Activated naive CD4-positive, alpha-beta T cell treated with anti-CD3 and anti-CD28 coated beads, Interleukin-2, amount 50 U/mL, for 16 hours (primary cell): ENCODE measurements at places on chromosomes 11 and 22.

DNA sequence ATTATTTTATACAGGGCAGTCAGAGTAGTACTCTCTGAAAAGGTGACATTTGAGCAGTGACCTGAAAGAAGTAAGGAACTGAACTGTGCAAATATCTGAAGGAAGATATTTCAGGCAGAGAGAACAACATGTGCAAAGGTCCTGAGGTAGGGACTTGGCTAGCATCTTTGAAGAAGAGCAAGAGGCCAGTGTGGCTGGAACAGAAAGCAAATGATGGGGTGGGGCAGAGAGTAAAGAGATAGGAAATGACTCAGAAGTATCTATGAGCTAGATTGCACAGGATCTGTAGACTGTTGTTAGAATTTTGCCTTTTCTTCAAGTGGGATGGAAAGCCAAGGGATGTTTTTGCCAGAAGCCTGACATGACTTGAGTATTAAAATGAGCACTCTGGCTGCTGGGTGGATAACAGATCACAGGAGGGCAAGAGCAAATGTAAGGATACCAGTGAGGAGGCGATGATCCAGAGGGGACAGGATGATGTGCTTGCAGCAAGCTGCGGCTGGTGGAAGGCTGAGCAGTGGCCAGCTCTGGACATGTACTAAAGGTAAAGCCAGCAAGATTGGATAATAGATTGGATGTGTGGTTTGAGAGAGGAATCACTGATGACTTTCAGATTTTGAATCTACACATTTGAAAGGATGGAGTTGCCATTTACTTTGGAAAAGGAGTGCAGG, 33.2 kb upstream of the TTC12 start:
- no peak for DNase-seq

- no peak for DNase-seq
Measured at GRCh38 chr11:34510673-34511072, 2.9 kb downstream of the ELF5 start.

DNA sequence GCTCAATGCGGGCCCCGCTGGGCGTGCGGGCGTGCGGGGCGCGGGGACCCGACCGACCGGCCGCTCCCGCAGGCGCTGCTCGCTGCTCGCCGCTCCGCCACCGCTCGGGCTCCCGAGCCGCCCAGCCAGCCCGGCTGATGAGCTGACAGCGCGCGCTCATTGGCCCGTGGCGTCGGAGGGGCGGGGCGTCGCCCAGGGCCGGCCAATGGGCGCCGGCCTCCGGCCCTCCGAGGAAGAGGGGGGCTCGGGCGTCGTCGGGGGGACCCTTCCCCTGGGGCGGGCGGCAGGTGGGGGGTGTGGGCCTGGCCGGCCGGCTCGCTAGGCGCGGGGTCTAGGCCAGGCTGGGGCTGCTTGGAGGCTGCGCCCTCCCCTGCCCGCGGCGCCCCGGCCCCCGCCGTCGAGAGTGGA, at the start of gene SCUBE1:
SCUBE1 (minus strand) TSS at position 111 of the 408 bp plus-strand sequence. CDS start 111 bp downstream, outside the sequence.
- DNase-seq, result peak; percentile 60

- no peak for DNase-seq
Measured at GRCh38 chr11:59559886-59560285, 48.5 kb downstream of the OR4D9 start.

DNA sequence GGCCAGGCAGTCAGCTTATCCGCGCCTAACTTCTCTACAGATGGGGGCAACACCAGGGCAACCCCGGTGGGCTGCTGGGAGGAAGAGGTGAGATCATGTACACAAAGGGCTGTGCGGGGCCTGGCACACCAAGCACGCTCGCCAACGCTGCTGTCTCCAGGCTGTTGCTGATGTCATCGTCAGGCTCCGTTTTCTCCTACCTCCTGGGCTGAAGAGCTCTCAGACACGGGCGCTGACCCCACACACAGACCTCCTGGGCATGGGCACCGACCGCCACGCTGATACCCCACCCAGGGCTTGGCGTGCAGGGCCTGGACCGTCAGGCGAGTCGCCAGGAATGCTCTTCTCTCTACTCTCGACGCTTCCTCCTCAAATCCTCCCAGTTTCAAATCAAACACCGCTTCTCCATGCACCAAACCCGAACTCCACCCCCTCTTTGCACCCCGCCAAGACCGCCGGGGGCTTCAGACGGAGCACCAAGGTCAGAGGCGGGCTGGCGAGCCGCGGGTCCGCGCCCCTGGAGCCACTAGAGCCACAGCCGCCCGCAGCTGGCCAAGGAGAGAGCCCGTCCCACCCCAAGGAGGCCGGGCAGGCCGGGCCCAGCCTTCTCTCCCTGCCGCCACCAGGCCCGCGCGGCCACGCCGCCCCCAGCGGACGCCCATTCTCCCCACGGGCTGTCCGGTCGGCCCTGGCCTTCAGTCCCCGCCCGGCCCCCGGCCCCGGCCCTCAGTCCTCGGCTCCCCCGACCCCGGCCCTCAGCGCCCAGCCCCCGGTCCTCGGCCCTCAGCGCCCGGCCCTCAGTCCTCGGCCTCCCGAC, 772 bp downstream of the SBF1 start:
- peak; percentile 50 for DNase-seq

DNA sequence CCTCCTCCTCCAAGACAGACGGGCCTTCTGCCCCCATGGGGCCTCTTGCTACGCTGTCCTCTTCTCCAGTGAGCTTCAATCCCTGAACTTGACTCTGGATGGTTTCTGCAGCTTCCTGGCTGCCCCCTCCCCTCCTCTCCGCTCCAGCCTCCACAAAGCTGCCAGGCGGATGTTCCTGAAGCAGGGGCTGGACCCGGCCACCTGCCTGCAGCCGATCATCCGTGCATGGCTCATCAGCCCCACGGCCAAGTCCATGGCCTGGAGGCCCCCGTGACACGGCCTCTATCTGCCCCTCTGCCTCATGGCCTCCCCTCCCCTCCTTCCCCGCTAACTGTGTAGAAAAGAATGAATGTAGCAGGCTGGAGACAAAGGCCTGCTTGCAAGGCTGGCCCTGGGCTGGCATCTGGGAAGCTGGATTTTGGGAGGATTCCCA, 6.8 kb upstream of the SUN2 start:
- no peak for DNase-seq

GRCh38 chr22:34769361-34769760, 296.6 kb upstream of the ISX start:
- no peak for DNase-seq

GRCh38 chr11:46633291-46634217, 16.2 kb downstream of the ATG13 start:
- DNase-seq, result no peak

- no peak for DNase-seq
Measured at GRCh38 chr11:23257088-23257487, 396.8 kb upstream of the CCDC179 start.

GRCh38 chr11:66950112-66950535, 8.1 kb downstream of the PC start:
- DNase-seq, result no peak

GRCh38 chr22:45976254-45977002, 534 bp downstream of the WNT7B start:
- DNase-seq, result no peak

- peak; percentile 87 for DNase-seq
Measured at GRCh38 chr22:41444360-41445128, 2.1 kb downstream of the TOB2 start.

DNA sequence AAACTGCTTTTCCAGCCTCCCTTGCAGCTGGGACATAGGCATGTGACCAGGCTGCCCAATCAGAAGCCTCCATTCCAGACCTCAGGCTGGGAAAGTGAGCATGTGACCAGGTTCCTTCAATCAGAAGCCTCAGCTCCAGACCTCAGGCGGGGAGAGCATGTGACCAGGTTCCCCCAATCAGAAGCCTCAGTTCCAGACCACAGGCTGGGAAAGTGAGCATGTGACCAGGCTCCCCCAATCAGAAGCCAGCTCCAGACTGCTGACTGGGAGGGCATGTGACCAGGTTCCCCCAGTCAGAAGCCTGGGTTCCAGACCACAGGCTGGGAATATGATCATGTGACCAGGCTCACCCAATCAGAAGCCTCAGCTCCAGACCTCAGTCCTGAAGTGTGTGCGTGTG, 11.7 kb upstream of the IL2RB start:
- DNase-seq, result no peak

DNA sequence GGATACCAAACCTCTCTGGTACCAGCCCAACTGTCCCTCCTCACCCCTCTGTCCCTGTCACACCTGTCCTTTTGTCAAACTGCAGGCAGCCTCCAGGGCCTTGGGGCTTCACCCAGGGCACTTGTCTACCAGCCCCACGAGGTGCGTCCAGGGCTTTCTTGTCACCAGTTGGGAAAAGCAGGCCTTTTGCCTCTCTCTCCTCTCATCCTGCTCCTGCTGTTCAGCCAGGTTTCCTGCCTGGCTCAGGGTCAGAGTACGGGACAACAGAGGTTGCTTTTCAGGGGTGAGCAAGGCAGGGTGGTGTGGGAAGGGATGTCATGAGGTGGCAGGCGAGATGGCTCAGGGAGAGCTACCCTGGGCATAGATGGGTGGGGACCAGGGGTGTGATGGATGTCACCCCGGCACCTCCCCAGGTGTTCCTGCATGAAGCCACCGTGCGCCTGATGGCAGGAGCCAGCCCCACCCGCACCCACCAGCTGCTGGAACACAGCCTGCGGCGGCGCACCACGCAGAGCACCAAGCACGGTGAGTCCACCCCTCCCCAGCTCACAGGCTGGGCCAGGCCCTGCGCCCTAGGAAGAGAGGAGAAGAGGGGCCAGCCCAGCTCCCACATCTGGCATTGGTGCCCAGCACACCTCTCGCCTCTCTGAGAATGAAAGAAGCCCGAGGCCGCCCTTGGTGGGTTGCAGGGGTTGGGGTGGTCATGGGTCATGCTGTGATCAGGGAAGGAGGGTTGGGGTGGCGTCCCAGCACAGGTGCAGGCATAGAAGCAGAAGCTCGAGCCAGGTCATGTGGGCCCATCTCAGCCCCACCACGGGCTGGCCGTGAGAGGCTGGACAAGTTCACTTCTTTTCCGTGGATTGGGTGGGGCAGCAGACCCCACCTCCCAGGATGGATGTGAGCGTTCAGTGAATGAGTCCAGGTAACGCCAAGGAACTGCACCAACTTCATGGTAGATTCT, 10.1 kb downstream of the SHISA8 start:
- no peak for DNase-seq

- DNase-seq, result no peak
Measured at GRCh38 chr11:109730669-109731068, 308.7 kb downstream of the C11orf87 start.

GRCh38 chr22:32024796-32025195, 18.3 kb upstream of the SLC5A1 start:
- no peak for DNase-seq

GRCh38 chr22:19679522-19680101, 34.7 kb upstream of the SEPTIN5 start:
- peak; percentile 48 for DNase-seq

DNA sequence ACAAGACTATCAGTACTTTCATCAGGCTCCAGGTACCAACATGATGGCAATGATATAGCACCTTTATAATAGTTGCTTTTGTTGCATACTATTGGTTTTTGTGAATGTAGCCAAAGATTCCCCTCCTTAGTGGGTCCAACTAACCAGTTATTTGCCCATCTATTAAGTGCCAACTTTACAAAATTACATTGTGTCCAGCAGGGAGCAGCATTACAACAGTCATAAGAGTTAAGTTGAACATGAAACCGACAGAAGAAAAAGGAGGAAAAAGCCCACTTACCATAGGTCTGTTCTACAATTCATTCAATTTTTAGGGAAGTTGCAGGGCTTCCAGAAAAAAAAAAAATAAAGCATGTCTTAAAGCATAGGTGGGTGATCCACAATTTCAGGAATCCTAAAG, 21.6 kb downstream of the IMMP1L start:
- DNase-seq, result no peak

DNA sequence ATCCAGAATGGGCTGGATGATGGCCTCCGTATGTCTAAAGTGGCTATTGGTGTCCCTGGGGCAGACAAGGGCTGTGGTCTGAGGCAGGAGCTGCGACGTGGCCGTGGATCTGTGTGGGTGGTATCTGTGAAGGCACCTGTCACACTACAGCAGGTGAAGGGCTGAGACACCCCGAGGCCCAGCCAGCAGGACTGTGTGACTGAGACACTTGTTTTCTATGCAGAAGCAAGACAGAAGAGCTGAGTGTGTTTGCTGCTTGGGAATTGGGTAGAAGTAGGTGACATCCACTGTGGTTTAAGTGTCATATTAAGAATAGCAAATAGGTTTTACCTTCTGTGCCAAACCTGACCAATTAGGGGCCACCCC, 35.0 kb downstream of the AMPD3 start:
- DNase-seq, result no peak

GRCh38 chr11:95692526-95693260, 96.9 kb downstream of the FAM76B start:
- no peak for DNase-seq

DNA sequence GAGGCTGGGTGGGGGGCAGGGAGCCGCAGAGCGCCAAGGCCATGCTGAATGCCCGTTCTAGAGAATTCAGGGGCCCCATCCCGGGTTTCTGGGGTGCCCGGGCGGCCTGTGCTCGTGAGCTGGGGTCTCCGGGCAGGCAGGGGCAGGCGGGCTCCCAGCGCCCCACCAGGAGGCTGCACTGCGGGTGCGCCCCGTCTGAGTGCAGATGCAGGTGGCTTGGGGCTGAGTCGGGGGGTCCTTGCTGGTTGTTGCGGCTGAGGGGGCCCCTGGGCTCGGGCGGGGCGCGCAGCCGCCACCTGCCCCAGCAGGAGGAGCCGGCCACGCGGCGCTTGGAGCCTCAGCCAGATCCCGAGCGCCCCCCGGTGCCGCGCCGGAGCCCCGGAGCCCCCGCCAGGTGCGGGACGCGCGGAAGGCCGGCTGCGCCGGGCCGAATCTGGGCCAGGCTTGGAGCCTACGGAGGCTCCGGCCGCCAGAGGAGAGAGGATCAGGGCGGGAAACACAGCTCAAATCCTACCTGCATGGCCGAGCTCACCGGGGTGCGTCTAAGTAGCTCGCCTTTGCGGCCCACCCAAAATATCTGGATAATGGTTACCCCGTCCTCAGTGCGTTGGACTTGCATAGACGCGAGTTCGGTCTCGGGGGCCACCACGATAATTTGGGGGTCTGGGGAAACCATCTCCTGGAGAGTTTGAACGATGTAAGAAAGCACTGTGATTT, 590 bp upstream of the IGF2 start:
- DNase-seq, result no peak

DNA sequence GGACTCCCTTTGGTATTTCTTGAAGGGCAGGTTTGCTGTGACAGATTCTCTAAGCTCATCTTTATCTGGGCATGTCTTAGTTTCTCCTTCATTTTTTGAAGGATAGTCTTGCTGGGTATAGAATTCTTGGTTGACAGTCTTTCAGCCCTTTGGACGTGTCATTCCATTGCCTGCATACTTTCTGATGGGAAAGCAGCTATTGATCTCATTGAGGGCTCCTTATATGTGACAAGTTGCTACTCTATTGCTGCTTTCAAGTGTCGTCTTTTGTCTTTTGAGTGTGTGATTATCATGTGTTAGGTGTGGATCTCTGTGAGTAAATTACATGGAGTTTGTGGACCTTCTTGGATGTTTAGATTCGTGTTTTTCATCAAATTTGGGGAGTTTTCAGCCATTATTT, 21.9 kb downstream of the IGHMBP2 start:
- DNase-seq, result no peak

- no peak for DNase-seq
Measured at GRCh38 chr11:113188371-113188834, 126.0 kb upstream of the TTC12 start.

DNA sequence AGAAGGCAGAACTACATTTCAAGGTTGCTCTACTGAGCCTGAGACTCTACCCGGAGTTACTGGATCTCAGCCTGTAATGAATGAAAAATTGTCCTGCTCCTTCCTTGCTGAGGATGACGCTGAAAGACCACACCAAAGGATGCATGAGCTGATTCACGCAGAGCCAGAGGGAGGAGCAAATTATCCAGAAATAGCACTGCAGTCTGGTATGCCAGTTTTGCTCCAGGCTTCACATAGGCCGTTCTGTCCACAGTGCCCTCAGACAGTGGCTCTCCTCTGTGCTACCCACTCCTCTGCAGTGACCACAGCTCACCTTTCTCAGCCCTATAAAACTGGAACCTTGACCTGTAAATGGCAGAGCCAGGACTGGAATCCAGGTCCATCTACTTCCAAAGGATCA, 79.3 kb upstream of the GALNT18 start:
- no peak for DNase-seq
